ENCODE measurements at places on chromosomes 1 and 21.

GRCh38 chr1:209552406-209553264 lies 30.9 kb upstream of the CAMK1G start:
- DNase-seq, result no peak

DNA sequence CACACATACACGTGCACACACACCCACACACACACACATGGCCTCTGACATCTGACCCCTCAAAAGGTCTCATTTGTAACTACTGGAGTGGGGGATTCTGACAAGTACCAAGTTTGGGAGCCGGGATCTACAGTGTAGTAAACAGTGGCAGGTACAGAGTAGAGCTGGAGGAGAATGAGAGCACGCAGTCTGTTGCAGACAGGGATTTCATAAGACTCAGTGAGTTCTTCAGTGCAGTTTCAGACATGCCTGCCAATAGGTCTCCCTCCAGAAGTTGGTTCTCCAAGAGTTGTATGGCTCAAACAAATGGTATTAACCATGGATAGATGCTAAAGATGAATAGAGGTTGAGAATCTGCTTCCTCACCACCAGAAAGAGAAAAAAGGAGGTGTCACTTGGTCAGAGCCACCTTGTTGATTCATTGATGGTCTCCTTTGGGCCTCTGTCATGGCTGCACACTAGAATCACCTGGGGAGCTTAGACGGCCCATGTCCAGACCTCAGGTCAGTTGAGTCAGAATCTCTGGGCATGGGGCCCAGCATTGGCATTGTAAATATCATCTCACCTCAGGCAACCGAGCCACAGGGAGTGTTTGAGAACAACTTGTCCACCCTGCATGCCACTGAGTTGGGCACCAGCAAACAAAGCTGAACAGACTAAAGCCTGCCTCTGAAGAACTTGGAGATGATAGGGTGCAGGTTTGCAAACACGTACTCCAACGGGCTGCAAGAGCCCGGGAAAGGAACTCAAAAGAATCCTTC lies 122.1 kb downstream of the EDEM3 start:
- DNase-seq, result no peak

DNA sequence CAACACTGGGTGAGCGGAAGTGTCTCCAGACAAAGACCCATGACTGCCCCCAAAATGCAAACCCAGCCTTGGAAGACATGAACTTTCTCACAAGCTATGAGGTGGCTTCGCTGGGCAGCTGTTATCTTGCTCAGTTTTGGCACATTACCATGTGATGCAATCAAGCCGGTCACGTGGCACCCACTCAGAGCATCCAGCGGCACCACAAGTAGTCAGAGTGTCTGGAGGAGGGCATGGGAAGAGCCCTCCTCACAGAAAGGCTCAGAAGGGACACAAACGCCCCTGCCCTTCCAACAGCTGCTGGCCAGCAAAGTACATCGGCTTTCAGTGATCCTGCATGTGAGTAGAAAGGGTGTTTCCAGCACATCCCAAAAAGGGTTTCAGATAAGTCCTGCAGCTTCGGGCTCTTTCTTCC lies 145.5 kb upstream of the IRF2BP2 start:
- DNase-seq, result peak; percentile 83

DNA sequence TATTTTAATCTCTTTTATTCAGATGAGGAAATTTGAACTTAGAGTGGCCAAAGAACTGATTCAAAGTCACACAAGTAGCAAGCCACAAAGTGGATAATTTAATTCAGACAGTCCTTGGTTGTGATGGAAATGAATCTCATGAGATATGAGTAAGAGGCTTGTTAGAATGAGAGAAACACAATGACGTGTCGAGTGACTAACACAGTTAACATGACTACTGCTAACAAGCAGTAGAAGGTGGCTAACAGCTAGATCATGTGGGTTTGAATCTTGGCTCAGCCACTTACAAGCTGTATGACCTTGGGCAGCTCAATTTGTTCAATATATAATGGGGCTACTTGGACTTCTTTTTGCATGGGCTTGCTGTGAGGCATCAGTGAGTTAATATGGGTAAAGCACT lies 104.5 kb upstream of the LMO4 start:
- DNase-seq, result peak; percentile 79

GRCh38 chr1:74430342-74430934 lies 82.0 kb downstream of the LRRC53 start:
- no peak for DNase-seq

- no peak for DNase-seq
Observed at GRCh38 chr1:246901874-246902273, 29.9 kb downstream of the AHCTF1 start.

DNA sequence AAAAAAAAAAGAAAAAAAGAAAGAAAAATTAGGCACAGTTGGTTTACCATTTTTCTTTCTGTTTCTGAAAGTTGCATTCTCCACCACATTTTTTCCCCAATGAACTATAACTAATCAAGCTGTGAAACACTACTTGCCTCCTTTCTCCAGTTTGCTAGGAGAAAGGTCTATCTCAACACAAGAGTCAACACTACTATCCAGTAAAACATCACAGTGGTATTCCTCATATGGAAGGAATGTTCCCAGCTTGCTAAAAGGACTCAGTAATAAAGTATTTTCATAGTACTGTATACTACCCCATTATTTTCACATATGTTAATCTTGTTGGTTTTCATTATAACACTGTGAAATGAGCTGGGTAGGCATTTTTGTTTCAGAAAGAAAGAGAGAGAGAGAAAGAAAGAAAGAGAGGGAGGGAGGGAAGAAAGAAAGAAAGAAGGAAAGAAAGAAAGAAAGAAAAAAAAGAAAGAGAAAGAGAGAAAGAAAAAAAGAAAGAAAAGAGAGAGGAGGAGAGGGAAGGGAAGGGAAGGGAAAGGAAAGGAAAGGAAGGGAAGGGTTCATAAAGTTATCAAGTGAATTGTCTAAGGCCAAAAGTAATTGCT lies 7.9 kb downstream of the PTGER3 start:
- DNase-seq, result no peak

- no peak for DNase-seq
Observed at GRCh38 chr1:176364236-176364905, 98.6 kb upstream of the PAPPA2 start.

- no peak for DNase-seq
Observed at GRCh38 chr1:228265167-228265566, 57.3 kb downstream of the OBSCN start.

DNA sequence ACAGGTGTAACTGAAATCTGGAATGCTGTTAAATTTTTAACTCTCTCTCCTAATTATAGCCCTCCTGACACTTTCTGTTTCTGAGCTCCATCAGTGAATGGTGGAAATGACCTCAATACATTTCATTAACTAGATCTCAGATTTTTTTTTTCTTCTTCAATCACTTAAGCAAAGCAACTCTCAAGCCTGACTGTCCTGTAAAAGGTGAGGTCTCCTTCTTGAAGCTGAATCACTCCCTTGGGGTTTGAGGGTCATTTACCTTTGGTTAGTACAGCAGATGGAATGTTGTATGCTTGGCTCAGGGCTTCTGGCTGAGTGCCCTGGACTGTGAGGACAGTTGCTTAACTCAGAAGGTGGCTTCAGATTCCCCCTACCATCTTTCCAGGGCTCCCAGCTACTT lies 518.7 kb downstream of the PTPRC start:
- DNase-seq, result no peak

DNA sequence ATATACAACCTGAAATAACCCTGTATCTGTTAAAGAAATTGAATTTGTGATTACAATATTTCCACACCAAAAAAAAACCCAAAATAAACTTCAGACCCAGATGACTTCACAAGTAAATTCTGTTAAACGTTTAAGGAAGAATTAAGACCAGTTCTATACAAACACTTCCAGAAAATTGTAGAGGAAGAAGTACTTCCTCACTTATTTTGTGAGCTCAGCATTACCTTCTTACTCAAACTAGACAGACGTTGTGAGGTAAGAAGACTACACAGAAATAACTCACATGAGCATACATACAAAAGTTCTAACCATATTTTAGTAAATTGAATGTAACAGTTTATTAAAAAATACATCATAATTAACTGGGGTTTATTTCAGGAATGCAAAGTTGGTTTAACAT lies 18.8 kb downstream of the RALGPS2 start:
- DNase-seq, result peak; percentile 15

GRCh38 chr1:110084227-110085078 lies 14.0 kb upstream of the ALX3 start:
- peak; percentile 88 for DNase-seq

- DNase-seq, result peak; percentile 85
Observed at GRCh38 chr1:244237445-244237844, 186.4 kb downstream of the ZBTB18 start.

- DNase-seq, result peak; percentile 69
Observed at GRCh38 chr21:17925000-17925610, 105.9 kb upstream of the C21orf91 start.

DNA sequence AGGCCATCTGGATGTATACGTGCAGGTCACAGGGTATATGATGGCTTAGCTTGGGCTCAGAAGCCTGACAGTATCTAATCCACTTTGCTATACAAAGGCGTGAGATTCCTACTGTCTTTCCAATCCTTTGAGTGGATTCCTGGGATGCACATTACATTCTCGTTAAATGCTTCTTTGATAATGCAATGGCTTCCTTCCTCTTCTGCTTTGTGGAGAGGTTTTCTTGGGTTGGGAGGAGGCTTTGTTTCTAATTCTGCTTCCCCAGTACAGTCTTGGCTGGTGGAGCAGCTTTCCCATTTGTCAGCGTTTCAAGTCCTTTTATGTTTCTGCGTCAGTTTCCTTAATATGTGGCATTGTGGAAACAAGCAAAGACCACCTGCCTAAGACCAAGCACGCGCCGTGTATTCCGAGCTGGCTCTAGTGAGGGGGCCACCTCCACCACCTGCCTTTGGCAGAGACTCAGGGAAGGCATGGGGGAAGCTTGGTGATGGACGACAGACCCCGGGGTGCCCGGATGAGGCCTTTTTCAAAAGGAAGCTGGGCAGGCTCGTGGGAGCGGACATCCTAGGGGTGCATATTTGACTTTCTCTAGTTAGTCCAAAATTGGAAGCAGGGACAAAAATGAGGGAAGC lies 72.7 kb downstream of the WDR4 start:
- no peak for DNase-seq

GRCh38 chr1:108513044-108513415 lies 46.9 kb upstream of the EEIG2 start:
- DNase-seq, result no peak

- DNase-seq, result no peak
Observed at GRCh38 chr1:176055398-176055797, 151.7 kb downstream of the COP1 start.

- DNase-seq, result no peak
Observed at GRCh38 chr1:228318823-228319241, 87.8 kb downstream of the TRIM11 start.

- no peak for DNase-seq
Observed at GRCh38 chr1:2238361-2239012, 10.4 kb downstream of the SKI start.

- no peak for DNase-seq
Observed at GRCh38 chr1:116256875-116257274, 116.2 kb upstream of the ATP1A1 start.

DNA sequence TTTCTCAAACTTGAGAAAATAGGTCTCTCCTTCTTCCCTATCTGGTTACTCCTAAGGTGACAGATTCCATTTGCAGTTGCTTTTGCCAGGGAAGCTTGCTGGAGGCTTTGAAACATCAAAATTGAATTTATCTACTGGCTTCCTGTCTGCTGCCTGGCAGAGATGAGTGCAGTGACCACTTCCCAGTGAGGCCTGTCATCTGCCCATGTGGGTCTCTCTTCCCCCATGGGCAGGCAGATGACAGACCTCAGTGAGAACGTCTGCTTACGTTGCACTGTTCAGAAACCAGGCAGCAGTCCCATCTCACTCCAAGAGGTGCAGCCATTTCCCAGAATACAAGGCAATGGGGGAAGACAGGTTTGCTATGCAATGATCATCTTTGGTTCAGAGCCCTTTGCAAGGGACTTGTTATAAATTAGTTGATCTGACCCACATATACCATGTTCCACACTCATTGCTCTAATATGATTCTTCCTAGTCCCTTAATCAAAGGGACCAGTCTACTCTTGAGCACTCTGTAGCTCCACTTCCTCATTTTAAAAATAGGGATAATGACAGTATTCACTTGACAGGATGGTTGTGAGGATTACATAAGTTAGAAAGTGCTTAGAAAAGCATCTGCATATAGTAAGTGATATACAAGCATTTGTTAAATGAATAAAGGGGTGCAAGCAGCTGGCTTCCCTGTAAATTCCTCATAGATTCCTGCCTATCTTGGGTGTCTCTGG lies 10.6 kb downstream of the PGBD5 start:
- peak; percentile 30 for DNase-seq

DNA sequence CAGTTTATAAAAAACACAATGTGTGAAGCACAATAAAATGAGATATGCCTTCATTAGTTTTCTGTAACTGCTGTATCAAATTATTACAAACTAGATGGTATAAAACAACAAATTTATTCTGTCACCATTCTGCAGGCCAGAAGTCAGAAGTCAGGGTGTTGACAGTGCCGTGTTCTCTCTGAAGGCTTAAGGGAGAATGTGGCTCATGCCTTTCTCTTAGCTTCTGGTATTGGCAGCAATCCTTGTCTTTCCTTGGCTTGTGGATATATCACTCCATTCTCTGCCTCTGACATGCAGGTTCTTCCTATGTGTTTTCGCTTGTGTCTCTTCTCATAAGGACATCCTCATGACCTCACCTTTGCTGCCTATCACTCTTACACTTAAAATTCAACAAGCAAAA lies 10.1 kb downstream of the NEK7 start:
- DNase-seq, result no peak

DNA sequence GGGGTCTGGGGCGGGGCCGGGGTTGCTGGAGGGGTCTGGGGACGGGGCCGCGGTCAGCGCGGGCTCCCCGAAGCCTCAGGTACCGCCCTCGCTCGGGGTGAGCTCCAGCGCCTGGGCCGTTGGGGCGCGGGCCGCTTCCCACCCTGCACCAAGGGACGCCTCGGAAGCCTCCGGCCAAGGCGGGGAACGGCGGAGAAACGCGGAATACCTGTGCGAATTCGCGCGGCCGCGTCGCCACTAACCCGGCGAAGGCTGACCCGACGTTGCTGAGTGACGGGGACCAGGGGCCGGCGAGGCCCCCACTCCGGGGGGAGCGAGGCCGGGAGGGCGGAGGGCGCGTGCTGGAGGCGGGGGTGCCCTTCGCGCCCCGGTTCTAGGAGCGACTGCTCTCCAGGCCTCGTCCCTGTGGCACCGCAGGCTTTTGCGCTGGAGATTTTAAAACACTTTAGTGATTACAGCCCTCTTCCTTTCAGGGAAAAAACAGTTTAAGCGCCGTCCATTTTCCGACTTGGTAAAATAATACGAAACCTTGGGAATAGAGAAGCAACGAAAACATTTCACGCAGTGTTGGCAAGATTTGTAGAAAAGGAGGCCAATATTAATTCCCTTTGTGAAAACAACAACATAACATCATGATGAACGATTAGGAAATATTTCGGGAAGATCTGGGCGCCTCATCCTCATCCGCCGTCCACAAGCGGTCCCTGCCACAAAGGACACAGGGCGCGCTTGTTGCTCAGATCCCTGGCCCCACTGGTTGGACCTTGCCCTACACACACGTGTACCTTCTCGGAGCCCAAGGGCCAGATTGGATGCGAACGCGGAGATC lies 971 bp upstream of the GNG4 start:
- peak; percentile 12 for DNase-seq
